IMR-90 (cell line): ENCODE measurements at places on chromosomes 3 and 15. TPM values are rescaled to one million over a fixed set of nuclear protein-coding genes. Genes with fewer than 3 reads are reported as not detected.

The TRIM71 gene
- not detected in 2 replicates for total RNA-seq

The PIF1 gene
- total RNA-seq = 3.9 and 5.3 TPM in 2 replicates

The COL6A5 gene
- total RNA-seq = not detected in 2 replicates

The LCTL gene
- total RNA-seq = 8.9 and 10.4 TPM in 2 replicates

The SGO1 gene
- 5.2 and 8.1 TPM in 2 replicates for total RNA-seq

The MFSD1 gene
- total RNA-seq = 64.2 and 103 TPM in 2 replicates

The TEX9 gene
- 1.4 and 2.5 TPM in 2 replicates for total RNA-seq

The SLC51A gene
- not detected in 2 replicates for total RNA-seq

The TMEM207 gene
- not detected in 2 replicates for total RNA-seq

The SEMA3G gene
- not detected in 2 replicates for total RNA-seq

The HTR3E gene
- not detected in 2 replicates for total RNA-seq

The CERS3 gene
- total RNA-seq = not detected in 2 replicates
